Cardiac muscle cell (in vitro differentiated cells and primary cell): ENCODE measurements at places on chromosomes 12 and 14. TPM values are rescaled to one million over a fixed set of nuclear protein-coding genes. Genes with fewer than 3 reads are reported as not detected.

GRCh38 chr14:99880651-99881420 is 87.6 kb downstream of the EML1 start:
- no peak for DNase-seq

- no peak for DNase-seq
Measured at GRCh38 chr14:93103392-93104080, 12.2 kb downstream of the ITPK1 start.

- DNase-seq = peak; percentile 58
Measured at GRCh38 chr12:67853204-67853603, 136.0 kb upstream of the IFNG-AS1 start.

DNA sequence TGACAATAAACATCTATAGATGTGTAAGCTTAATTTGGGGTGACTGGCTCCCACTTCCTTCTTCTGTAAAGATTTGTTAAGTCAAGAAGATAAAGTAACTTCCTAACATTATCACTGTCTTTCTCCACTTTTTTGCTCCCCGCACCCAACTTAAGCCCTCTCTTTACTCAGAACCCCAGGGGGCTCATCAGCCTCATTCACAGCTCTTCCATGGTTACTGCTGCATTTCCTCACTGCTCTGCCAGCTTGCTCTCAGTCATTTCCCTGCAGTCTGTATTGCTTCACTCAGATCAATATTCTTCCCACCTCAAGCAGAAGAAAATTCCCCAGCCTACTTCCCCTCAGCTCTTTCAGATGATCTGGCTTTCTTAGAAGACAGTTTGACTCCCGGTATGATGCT is 102.0 kb downstream of the PIK3C2G start:
- no peak for DNase-seq

GRCh38 chr12:31119192-31119802 is 45.6 kb downstream of the DDX11 start:
- no peak for DNase-seq

DNA sequence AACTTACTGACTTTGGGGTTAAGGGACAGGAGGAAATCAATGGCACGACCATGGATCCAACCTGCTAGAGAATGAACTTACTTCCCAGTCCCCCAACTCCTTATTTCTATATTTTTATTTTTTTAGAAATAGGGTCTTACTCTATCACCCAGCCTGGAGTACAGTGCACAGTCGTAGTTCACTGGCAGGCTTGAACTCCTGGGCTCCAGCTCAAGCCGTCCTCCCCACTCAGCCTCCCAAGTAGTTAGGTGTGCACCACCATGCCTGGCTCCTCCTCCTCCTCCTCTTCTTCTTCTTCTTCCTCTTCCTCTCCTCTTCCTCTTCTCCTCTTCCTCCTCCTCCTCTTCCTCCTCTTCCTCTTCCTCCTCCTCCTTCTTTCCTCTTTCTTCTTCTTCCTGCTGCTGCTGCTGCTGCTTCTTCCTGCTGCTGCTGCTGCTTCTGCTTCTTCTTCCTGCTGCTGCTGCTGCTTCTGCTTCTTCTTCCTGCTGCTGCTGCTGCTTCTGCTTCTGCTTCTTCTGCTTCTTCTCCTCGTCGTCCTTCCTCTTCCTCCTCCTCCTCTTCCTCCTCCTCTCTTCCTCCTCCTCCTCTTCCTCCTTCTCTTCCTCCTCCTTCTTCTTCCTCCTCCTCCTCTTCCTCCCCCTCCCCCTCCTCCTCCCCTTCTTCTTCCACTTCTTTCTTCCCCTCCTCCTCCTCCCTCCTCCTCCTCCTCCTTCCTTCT is 390.1 kb upstream of the RGS6 start:
- DNase-seq = no peak

- no peak for DNase-seq
Measured at GRCh38 chr14:33370426-33370825, 431.7 kb downstream of the NPAS3 start.

GRCh38 chr12:109450980-109451379 is 26.1 kb downstream of the KCTD10 start:
- DNase-seq = no peak

GRCh38 chr12:114913871-114914801 is 230.2 kb upstream of the TBX3 start:
- DNase-seq = no peak

- no peak for DNase-seq
Measured at GRCh38 chr14:38931969-38932652, 170.9 kb downstream of the SEC23A start.

- DNase-seq = no peak
Measured at GRCh38 chr14:69101331-69101826, 51.5 kb downstream of the DCAF5 start.

DNA sequence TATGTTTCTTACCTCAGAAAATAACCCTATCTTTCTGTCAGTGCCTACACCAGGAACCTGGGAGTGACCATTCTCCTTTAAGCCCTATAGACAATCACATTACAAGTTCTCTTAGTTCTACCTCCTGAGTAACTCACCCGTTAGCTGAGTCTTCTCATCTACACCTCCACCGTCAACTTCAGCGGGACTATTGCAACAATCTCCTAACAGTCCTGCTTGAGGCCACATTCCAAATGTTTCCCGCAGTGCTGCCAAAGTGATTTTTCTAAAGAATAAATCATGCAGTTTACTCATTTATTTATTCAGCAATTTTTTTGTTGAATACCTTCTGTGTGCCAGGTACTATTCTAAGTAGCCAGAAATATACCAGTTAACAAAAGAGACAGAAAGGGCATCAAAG is 285.0 kb upstream of the GRIP1 start:
- no peak for DNase-seq

DNA sequence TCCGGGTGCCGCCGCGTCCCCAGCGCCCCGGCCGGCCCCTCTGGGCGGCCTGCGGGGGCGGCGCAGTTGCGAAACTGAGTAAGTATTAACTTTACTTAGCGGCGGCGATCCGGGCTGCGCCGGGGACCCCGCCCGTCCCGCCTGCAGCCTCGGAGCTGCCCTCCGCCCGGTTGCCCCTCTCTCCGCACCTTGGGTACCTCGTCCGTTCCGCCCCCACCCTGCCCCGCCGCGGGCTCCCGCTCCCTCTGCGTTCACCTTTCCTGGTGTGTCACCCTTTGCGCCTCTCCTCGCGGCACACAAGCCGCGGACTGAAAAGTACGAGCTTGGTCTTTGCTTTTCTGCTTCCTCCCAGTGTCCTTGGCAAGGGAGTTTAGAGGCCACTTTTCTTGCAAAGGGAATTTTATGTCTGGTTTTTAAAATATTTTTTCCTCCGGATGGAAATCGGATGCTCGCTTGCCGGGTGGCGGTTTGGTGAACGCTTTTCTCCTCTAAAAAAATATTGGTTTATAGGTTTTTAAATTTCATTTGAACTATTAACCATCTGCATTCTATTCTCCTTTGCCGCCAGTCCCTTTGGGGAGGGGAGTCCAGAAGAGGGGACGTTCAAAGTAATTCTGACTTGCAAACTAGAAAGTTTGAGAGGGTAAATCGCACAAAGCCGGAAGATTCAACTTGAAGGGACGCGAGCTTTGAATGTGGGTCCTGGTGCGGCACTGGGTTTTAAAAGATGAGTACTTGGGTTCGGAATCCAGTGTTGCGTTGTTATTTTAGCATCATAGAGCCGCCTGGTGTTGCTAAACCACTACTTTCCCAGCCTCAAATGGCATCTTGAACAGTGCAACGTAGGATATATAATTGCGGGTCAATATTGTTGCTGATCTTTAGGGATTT is 834 bp downstream of the RASSF8 start:
- peak; percentile 88 for DNase-seq

- peak; percentile 35 for DNase-seq
Measured at GRCh38 chr12:131747276-131748177, 36.6 kb downstream of the SFSWAP start.

Gene CTSG
- not detected in 2 replicates for total RNA-seq

Gene AICDA
- total RNA-seq = 1.7 TPM in 1 of 2 replicates, not detected in the other

Gene TAS2R30
- total RNA-seq = 1.3 and 4.1 TPM in 2 replicates

Gene ARL1
- total RNA-seq = 52.0 and 75.6 TPM in 2 replicates

Gene ADCY6
- 51.1 and 60.1 TPM in 2 replicates for total RNA-seq

Gene HOXC12
- total RNA-seq = not detected in 2 replicates
